COR-L47 (cell line): ENCODE measurements at places on chromosomes 12 and 14.

DNA sequence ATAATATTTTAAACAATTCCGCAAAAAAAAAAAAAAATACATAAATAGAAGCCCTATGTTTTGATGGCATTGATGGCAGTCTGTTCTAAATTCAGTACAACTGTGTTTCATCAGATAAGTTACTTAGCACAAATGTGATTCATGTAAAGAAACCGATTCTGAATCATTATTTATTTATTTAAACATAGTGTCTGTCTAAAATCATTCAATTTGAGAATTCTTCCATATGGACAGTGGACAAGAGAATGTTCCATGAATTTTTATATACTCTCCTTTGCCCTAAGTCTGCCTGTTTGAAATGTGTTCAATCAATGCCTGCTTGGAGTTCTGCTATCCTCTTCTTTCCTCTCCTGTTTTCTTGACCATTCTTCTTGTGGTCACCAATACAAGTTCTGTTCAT lies 126.5 kb downstream of the PDE3A start:
- DNase-seq = no peak

- no peak for DNase-seq
Observed at GRCh38 chr12:15546102-15546701, 223.9 kb downstream of the PTPRO start.

GRCh38 chr12:103499571-103499970 lies 3.8 kb upstream of the C12orf42 start:
- DNase-seq = no peak

DNA sequence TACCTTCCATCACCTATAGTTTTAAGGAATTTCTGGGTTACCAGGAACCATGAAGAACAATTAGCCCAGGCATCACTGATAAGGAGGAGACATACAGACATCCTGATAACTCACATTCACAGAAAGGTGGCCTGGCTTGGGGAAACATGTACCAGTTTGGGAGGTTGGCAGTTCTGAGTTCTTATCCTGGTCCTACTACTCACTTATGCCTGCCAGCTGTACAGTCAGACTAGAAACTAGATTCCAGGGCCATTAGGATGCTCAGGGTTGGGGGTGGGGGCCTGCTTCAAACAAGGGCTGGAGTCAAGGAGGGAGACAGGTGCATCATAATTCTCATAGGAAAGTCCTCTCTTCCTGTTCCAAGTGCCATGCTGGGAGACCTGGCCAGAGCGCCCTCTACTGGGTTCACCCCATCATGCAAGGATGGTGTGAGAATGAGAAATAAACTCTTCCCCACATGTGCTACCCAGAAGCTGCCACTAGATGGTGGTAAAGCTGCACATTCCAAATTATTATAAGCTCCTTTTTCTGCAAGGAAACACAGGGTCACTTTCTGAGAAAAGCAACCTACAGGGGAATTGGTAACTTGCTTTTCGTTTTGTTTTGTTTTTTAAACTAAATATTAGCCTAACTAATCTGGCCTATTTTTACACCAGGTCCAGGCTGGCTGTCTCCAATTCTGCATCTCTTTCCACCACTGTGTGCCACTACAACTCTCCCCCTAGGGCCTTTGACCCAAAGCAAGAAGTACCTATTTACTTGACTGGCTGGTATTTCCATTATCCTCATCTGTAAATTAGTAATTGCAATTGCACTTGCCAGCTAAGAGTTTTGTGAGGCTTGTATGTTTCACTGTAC lies 14.5 kb downstream of the OAS2 start:
- peak; percentile 50 for DNase-seq

GRCh38 chr12:6825398-6826124 lies 2.6 kb upstream of the P3H3 start:
- peak; percentile 45 for DNase-seq

GRCh38 chr14:52950410-52950897 lies 396 bp downstream of the FERMT2 start:
- DNase-seq = no peak

DNA sequence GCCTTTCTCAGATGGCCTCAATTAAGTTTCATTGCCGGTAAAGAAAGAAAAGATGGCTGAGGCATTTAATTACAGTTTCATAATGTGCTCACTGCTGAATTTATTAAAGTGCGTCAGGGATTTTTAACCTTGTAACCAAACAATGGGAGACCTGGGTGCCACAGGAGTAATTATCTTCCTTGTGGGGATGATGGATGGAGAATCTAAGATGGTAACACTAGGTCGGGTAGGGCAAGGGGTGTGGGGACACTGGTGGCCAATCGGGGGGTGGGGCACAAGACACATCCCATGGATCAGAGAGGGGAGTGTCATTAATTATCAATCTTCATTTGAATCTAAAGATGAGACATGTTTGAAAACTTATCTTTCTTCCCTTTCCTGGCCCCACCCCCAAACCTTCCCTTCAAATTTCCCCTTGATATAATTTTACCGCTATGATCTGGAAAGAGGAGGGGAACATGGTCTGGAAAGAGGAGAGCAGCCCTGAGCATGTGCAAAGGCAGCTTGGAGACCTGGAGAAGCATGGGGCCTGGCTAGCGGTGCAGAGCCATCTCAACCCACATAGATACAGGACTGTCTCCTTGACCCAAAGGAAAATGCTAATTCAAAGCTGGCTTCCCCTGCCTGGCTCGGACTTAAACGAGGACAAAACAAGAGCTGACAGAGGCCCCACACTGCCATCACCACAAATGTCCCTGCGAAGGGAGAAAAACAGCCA lies 231.3 kb upstream of the NOS1 start:
- DNase-seq = no peak

GRCh38 chr12:65510584-65511050 lies 232.1 kb downstream of the MSRB3 start:
- no peak for DNase-seq

DNA sequence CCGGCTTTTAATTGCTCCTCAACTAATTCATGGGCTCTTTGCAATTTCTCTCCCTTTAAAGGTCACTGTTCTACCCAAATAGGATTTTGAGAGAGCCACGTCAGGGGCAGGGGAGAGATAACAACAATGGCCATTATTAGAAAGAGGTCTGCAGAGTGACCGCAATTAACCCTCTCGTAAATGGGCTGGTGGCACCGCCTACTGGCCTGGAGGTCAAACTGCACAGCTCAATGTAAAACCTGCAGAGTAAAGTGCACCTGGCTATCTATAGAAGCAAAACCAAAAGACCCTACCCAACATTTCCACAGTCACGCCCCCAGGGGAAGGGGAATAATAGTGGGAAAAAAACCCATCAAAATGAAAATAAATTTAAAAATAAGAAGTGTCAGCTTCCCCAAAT lies 21.6 kb upstream of the CLEC4E start:
- DNase-seq = no peak

DNA sequence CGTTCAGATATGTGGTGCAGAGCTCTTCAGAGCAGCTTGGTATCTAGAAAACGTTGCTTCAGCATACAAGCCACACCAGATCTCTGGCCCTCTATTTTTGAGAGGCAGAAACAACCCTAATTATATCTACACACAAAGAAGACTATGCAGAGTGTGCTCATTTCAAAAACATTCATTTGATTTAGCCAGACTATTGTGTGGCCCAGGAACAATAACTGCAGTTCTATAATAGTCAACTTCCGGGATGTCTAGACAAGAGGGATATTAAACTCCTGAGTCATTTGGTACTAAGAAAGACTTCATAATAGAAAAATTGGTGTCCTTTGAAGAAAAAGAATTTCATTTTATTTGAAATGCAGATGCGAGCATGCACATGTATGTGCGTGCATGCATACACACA lies 153.8 kb downstream of the PELI2 start:
- DNase-seq = peak; percentile 31

DNA sequence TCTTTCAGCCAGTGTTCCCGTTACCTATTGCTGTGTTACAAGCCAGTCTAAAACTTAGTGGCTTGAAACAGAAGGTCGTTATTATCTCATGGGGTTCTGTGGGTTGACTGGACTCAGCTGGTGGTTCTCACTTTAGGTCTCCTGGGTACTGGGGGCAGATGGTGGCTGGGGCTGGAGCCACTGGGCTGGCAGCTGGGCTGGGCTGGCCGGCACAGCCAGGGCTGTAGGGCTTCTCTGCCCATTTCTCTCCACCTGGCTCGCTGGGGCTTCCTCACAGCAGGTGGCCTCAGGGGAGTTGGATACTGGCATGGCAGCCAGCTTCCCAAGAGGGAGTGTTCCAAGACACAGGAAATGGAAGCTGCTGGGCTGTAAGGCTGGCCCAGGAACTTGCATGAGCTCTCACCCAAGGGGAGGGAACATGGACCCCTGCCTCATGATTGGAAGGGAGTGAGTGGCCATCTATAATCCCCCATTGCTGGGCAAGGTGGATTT lies 27.0 kb downstream of the TUNAR start:
- peak; percentile 24 for DNase-seq

GRCh38 chr12:106031761-106032622 lies 106.8 kb downstream of the NUAK1 start:
- DNase-seq = no peak

DNA sequence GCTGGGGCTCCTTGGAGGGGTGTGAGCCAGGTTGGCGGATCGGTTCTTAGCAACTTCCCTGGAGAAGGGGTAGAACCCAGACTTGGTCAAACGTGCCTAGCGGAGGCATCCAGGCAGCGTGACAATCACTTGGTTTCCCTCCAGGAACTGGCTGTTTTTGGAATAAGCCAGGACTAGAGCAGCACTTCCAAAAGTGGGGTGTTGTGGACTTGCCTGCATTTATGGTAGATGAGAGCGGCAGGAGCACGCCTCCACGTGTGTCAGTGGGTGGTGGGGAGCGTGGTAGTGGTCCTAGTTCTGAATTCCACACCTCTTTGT lies 2.8 kb downstream of the PRMT8 start:
- DNase-seq = no peak

- DNase-seq = no peak
Observed at GRCh38 chr12:62695696-62696095, 229.1 kb downstream of the MON2 start.

- peak; percentile 77 for DNase-seq
Observed at GRCh38 chr14:64726585-64726890, 22.3 kb downstream of the PLEKHG3 start.

DNA sequence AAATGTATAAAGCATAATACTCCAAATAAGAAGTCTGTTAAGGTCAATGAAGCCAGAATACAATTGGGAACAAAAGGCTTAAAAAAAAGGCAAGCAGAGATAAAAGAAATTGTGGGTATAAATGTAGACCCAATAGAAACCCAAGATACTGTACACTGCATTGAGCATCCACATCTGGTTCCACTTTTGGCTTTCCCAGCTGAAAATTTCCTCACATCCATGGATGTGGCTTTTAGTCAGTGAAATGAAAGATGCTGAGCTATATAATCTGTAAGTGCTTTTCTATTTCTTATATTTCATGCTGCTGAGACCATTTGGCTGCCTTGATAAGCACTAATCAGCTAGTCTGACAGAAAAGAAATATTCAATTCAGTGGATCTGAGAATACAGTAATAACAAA lies 83.5 kb downstream of the PTPRR start:
- DNase-seq = no peak

GRCh38 chr14:71454513-71455332 lies 477.5 kb upstream of the RGS6 start:
- DNase-seq = no peak

GRCh38 chr12:82593901-82594396 lies 92.8 kb upstream of the TMTC2 start:
- no peak for DNase-seq

- no peak for DNase-seq
Observed at GRCh38 chr12:121858662-121859572, at the start of gene HPD. Gene HPD (minus strand): TSS chr12:121858859. CDS start chr12:121858823, 36 bp downstream.

GRCh38 chr12:120514002-120514401 lies 15.0 kb downstream of the COQ5 start:
- no peak for DNase-seq

GRCh38 chr14:88168498-88169165 lies 154.4 kb downstream of the KCNK10 start:
- DNase-seq = no peak

DNA sequence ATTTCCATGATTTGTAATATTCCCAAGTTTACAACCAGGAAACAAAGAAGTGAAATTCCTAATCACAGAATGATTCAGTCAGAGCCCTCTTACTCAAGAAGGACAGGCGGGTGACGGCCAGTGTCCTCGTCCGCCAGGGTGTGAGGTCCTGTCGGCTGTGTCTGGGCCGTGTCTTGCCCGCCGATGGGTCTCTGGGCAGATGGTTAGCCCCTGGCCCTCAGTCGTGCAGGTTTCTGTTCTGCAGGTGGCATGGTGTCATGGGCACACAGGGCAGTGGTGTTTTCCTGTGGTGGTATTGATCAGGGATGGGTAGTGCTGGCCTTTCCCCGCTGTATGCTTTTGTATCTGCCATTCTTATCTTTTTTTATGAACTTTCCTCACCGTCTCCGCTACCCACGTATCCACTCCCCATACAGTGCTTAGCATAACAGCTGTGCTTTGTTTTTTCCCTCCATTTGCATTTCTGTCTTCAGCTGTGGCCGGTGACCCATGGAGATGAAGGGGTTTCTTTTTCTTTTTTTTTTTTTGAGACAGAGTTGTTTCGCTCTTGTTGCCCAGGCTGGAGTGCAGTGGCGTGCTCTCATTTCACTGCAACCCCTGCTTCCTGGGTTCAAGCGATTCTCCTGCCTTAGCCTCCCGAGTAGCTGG lies 100.7 kb downstream of the TSPAN9 start:
- DNase-seq = no peak

GRCh38 chr12:85441741-85442140 lies 161.7 kb downstream of the ALX1 start:
- DNase-seq = no peak

- DNase-seq = peak; percentile 95
Observed at GRCh38 chr14:78029601-78030372, 140.4 kb upstream of the NRXN3 start.

- DNase-seq = no peak
Observed at GRCh38 chr12:55978393-55978792, 4.5 kb downstream of the RAB5B start.

DNA sequence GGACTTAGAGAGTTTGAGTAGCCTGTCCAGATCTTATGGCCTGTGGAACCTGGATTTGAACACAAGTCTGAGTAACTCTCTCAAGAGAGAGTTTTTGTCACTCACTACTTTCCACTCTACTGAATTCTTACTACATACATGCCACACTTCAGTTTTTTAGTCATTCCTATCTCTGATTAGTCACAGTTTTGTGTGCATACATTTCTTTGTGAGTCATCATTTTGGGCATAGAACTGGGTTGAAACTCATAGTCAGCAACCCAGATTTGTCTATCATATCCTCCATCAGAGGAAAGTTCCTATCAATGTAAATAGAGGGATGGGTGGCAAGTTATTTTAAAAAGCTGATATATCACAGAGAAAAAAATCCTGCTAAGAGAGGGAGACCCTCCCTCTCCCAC lies 42.9 kb downstream of the FLRT2 start:
- no peak for DNase-seq

GRCh38 chr12:132362996-132363660 lies 33.7 kb upstream of the GALNT9 start:
- DNase-seq = peak; percentile 14

DNA sequence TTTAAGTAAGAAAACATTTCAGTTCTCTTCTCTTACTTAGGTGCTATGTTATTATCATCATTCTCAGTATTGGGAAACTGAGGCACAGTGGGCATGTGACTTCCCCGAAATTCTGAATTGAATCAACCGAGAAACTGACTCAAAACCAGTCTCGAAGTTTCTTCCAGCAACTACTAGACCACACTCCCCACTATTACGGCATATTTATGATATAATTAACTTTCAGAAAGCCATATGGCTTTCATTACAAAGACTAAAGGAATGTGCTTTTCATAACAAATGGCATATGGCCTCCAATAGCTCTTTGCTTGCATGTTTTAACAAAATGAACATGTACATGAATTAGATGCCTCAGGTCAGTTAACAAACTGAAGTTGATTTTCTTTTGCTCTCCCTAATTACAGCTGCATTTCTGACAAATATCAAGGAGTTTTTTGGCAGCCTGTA lies 182.9 kb upstream of the SLC38A2 start:
- no peak for DNase-seq

GRCh38 chr14:100738269-100738691 lies 11.6 kb downstream of the DLK1 start:
- DNase-seq = no peak
